ENCODE measurements at places on chromosomes 12 and 14. TPM values are rescaled to one million over a fixed set of nuclear protein-coding genes. Genes with fewer than 3 reads are reported as not detected.

The HOXC10 gene
- total RNA-seq = not detected

The SERPINA3 gene
- 10.9 TPM for total RNA-seq

The AHNAK2 gene
- 3.9 TPM for total RNA-seq

The GPR137C gene
- total RNA-seq = 0.67 TPM

The LHX5 gene
- total RNA-seq = not detected

The PHC1 gene
- total RNA-seq = 24.1 TPM

The CLEC7A gene
- 0.83 TPM for total RNA-seq

The NOS1 gene
- 0.02 TPM for total RNA-seq

The SLC17A8 gene
- not detected for total RNA-seq

The DAAM1 gene
- total RNA-seq = 74.6 TPM
